ENCODE measurements at places on chromosomes 5 and 9.

DNA sequence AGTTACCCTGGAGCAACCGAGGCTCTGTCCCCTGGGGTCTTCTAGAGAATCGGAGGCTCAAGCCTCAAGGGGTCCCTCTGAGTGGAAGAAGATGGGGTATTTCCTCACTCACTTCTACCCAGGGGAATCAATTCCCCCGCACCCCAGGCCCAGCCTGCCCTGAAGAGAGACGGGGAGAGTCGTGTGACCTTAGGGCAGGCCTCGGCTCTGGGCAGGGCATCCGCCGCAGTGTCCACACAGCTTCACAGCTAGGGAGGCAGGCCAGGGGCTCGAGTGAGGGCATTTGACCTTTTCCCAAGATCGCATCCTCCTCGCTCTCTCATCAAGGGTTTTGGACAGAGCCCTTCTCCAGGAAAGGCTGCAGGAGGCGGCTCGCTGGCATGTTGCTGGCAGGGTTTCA, 57.9 kb upstream of the CNOT6 start:
- DNase-seq = no peak

DNA sequence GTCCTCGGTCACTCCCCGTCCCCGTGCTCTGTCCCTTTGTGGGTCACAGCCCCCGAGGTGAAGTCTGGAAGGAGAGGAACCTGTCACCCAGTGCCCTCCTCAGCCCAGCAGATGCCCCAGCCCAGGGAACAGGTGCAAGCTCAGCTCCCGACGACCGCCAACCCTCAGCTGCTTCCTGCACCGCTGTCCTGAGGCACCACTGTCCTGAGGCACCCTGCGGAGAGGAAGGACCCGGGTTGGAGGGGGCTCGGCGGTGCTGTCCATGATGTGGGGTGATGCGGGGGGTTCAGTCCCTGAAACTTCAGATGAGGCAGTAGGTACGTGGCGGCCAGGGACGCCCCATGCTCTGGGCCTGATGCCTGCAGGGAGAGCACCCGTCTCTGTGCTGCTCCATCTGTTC, 81.4 kb downstream of the COL5A1 start:
- DNase-seq = no peak

GRCh38 chr5:1382248-1382700, 37.4 kb upstream of the CLPTM1L start:
- DNase-seq = no peak

DNA sequence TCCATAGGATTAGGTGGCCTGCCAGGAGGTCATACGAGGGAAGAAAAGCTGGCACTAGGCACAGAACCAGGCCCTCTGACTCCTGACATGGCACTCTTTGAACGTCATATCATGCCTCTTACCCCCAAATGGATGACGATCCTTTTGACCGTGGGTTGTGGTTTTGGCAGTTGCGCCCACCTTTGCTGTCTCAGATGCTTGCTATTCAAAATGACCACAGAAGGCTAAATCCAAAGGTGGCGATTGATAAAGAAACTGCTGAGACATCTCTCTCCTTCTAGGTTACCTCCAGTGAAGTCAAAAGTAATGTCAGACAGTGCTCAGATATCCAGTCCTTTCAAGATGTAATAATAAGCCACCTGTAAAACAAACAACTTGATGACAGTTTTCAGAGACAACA, 385.0 kb downstream of the EFNA5 start:
- DNase-seq = no peak

DNA sequence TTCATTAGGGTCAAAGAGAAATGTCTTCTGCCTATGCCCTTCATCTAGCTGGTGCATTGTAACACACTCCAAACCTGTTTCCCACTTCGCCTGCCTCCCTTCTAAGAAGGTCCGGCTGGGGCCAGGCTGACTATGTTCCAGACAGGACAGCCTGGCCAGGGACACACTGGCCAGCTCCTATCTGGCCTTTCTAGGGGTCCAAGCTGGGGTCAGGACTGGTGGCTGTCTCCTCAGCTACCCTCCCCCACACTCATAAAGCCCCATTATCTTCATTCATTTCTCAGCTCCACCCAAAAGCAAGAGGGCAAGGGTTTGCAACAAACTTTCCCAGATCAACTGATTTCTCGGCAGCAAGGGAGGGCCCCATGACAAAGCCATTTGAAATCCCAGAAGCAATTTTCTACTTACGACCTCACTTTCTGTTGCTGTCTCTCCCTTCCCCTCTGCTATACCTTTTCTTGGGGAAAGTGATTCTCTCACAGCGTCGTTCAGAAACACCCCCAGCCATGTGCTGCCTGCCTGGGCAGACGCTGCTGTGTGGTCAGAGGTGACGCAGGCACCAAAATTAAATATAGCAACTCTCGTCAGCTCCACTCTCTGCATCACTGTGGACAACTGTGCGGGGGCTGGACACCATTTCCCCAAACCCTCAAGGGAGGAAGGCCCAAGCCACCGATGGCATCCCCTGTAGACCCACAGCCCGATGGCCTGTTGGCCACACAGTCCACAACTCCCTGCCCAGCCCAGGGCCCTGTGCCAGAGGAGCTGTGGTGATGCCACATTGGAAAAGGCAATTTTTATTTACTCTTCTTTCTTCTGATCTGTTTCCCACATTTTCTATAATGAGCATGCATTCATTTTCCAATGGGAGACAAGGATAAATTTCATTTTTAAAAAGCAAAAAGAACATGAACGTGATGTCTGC, 6.1 kb downstream of the IL13 start:
- no peak for DNase-seq

GRCh38 chr5:2172471-2172870, 289.7 kb upstream of the IRX4 start:
- no peak for DNase-seq

DNA sequence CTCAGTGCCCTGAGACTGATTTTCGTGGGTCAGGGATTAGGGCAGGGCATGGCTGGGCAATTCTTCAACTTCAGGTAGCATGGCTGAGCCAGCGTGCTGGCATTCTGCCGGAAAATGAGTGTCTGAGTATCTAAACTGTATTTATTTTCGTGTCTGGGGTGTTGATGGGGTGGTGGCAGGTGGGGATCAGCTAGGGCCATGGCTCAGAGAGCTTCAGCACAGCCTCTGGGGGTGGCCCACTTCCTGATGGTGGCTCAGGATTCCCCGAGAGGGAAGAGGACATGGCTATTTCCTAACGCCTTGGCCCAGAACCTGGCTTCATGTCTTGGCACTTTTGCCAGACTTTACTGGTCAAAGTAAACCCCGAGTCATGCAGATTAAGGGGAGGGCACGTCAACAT, 260.5 kb downstream of the GADD45G start:
- DNase-seq = no peak
